Activated naive CD8-positive, alpha-beta T cell treated with anti-CD3 and anti-CD28 coated beads for 36 hours (primary cell): ENCODE measurements at places on chromosomes 1 and 21.

GRCh38 chr1:188706742-188707141 is 1770.9 kb downstream of the BRINP3 start:
- no peak for DNase-seq

DNA sequence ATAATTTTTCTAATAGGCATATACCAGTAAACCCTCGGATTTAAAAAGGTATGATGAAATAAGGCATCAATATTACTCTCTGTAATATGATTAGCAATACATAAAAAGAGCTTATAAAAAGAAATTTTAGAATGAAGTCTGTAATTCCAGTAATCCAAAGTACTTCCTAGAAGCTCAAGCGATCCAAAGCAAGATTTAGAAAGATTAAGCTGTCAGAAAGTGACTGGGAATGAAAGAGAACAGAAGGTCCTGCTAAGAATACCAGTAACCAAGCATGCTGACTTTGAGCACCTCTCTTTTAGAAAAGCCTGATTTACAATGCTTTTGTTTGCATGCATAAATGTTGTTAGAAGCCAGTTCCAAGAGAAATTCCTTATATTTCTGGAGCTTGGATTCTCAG is 125.1 kb downstream of the GIPC2 start:
- no peak for DNase-seq

DNA sequence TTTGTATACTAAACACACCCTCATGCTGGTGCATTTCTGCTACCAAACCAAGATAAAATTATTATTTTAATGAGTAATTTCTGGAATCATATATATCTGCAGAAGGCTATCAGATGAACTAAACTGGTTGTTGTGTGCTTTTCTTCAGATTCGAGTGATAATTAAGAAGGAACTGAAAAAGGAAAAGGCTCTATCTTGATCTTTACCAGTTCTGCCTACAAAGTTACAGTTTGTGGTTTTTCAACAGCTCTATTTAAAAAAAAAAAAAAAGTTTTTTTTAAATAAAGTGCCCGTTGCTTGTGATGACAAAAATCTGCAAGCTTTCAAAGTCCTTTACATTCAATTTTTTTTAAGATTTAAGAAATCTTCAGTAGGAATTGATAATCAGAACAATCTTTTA is 13.6 kb downstream of the DENND1B start:
- no peak for DNase-seq

GRCh38 chr1:167601442-167602383 is 28.3 kb upstream of the RCSD1 start:
- peak; percentile 14 for DNase-seq

GRCh38 chr1:6005276-6005917 is 13.2 kb upstream of the NPHP4 start:
- no peak for DNase-seq

DNA sequence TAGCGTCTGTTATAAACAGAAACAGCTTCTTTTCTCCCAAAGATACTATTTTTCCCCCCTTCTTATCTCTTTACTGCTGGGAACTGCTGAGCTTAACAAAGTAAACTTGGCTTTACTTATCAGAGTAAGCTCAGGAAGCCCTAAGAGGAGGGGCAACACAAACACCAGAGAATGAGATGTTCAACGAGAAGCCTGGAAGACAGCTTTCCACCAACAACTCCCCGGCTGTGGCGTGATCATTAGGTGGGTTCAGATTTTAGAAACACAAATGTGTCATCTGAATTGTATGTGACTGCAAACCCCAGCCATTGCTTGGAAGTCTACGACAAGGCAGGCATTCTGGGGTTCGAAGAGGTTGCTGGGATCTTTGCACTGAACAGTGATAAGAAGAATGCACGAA is 181.2 kb upstream of the ESRRG start:
- no peak for DNase-seq

- no peak for DNase-seq
These were observed 14.7 kb downstream of the OBSCN start for GRCh38 chr1:228222548-228222947.

DNA sequence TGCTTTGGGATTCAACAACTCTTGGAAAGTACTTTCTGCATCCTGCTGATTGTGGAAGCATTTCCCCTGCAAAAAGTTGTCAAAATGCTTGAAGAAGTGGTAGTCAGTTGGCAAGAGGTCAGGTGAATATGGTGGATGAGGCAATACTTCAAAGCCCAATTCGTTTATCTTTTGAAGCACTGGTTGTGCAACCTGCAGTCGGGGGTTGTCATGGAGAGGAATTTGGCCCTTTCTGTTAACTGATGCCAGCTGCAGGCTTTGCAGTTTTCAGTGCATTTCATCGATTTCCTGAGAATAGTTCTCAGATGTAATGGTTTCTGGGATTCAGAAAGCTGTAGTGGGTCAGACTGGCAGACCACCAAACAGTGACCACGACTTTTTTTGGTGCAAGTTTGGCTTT is 47.6 kb upstream of the GJA5 start:
- DNase-seq, result no peak

DNA sequence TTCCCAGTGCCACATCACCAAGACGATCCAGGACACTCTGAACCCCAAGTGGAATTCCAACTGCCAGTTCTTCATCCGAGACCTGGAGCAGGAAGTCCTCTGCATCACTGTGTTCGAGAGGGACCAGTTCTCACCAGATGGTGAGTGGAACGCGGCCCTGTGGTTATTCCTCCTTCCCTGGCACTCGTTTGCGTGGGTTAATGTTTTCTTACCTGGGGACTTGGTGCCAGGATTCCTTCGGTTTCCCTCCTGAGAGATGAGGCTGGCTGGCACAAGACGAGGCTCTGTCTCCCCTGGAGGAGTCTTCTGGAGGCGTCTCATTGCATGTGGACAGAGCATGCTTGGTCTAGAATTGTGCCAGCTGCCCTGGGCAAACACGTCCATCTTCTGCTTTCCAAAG is 29.3 kb downstream of the ATP5PO start:
- DNase-seq, result no peak

GRCh38 chr21:39763272-39763970 is 18.4 kb downstream of the IGSF5 start:
- no peak for DNase-seq

DNA sequence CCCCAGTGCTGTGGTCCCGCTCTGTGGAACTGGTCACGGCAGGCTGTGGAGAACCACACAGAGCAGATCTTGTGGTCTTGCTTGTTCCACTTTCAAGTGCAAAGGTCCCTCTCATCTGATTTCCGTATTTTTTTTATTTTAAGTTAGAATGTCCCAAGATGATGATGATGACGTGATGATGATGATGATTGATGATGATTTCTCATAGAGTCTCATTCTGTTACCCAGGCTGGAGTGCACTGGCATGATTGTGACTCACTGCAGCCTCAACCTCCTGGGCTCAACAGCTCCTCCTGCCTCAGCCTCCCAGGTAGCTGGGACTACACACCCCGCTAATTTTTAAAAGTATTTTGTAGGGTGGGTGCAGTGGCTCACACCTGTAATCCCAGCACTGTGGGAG is 12.2 kb downstream of the EVA1C start:
- DNase-seq, result no peak

DNA sequence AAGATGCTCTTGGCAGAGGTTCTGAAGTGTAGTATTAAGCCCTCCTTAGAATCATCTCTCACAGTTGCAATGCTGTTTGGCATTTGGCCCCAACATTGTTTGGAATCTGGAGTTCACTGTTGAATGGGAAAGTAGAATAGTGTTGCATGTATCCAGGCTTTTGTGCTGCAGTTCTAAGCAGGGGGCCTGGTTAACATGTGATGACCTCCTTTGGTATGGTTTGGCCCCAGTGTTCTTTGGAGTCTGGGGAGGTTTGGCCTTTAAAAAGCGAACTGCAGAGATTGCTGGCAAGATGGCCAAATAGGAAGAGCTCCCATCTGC is 61.8 kb upstream of the PLD5 start:
- DNase-seq, result no peak

DNA sequence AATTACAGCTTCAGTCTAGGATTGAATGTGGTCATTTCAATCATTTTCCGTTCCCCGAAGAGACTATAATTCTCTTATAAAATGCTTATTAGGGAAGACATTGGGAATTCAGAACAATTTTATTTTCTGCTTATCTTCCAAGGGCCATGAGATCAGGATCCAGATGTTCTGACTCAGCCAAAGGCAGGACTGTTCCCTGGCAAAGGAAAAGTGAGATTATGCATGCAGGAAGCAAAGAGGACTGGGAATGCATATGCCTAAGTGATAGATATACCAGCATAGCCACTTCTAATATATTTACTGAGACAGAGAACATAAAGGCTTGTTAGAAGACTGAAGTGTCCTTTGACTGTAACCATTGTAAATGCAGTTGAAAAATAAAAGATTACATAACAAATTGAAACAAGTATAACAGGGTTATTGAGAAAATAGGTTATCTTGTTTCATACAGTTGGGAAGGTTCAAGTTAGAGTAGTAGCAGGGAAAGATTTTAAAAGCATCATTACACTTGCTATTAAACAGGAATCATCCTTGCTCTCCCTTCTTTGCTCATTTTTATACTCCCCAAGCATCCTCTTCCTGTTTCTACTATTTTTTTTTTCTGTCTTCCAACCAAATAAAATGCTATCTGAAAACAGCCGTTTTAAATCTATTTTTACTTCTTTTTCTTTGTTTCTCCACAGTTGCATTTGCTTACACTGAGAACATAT is 439.6 kb upstream of the ADAMTS5 start:
- no peak for DNase-seq

- DNase-seq, result no peak
These were observed 50.9 kb downstream of the TOR1AIP2 start for GRCh38 chr1:179826626-179827280.
